Melanocyte of skin (primary cell): ENCODE measurements at places on chromosomes 7 and 10. TPM values are rescaled to one million over a fixed set of nuclear protein-coding genes. Genes with fewer than 3 reads are reported as not detected.

The TMEM254 gene
- 9.6 and 13.4 TPM in 2 replicates for total RNA-seq

The C10orf62 gene
- not detected in 2 replicates for total RNA-seq

The UCMA gene
- total RNA-seq = not detected in 2 replicates

The DOCK4 gene
- 12.7 and 13.1 TPM in 2 replicates for total RNA-seq

The LRIT1 gene
- not detected in 2 replicates for total RNA-seq

The CCNY gene
- total RNA-seq = 22.4 and 32.7 TPM in 2 replicates

The HOXA11 gene
- total RNA-seq = under 0.01 and 2.0 TPM in 2 replicates

The AKR1C8 gene
- total RNA-seq = not detected in 2 replicates

The AGBL3 gene
- 0.34 and 1.5 TPM in 2 replicates for total RNA-seq
